ENCODE measurements at places on chromosomes 12 and 14.

DNA sequence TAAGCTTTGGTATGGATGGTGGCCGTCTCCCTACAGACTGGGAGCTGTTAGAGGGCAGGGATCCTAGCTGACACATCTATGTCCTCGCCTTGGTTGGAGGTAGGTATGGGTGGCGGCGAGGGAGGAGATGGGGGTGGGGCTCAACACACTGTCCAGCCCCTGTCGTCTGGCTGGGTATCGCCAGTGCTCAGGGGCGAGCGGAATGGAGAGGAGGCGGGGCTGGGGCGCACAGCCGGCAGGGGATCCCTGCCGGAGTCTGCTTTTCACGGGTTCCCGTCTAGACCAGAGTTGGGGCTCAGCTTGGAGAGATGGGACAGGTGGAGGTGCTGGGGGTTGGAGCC is 16.1 kb downstream of the TAMALIN start:
- DNase-seq: no peak

DNA sequence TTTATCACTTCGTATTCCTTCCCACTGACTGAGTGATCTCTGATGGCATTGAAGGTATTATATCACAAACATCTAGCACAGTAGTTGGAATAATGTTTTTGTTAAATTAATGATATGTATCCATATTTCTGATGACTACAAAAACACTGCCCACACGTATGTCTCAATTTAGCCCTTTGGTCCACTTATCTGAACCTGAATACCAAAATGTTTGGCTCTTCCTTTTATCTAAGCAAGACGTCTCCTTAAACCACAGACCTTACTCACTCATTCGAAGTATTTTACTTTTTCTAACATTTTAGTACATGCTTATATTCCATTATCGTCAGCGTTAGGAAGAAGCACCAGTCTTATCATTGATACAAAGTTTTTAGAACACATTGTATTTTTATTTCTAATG is 126.4 kb downstream of the PIK3C2G start:
- no peak for DNase-seq

GRCh38 chr14:99880651-99881420 is 87.6 kb downstream of the EML1 start:
- no peak for DNase-seq

DNA sequence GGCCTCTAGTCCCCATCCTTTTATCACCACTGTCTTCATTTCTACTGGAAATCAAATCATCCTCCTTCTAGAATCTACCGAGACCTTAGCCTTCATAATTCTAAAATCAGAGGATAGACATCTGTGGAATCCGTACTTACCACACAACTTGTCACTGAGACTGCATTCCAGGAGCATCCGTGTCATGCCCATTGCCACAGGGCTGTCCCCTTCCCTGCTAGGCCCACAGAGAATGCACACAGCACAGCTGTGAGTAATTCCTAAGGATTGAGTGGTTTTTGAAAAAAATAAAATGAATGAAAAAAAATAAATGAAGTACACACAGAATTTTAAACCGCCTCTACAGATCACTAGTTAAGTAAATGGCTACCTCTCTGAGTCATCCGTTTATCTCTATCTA is 21.0 kb upstream of the MAGOHB start:
- DNase-seq: no peak

- DNase-seq: no peak
These were observed 73.5 kb downstream of the RIN3 start for GRCh38 chr14:92586963-92587699.

GRCh38 chr14:104437703-104438102 is 141.9 kb upstream of the C14orf180 start:
- DNase-seq: no peak

DNA sequence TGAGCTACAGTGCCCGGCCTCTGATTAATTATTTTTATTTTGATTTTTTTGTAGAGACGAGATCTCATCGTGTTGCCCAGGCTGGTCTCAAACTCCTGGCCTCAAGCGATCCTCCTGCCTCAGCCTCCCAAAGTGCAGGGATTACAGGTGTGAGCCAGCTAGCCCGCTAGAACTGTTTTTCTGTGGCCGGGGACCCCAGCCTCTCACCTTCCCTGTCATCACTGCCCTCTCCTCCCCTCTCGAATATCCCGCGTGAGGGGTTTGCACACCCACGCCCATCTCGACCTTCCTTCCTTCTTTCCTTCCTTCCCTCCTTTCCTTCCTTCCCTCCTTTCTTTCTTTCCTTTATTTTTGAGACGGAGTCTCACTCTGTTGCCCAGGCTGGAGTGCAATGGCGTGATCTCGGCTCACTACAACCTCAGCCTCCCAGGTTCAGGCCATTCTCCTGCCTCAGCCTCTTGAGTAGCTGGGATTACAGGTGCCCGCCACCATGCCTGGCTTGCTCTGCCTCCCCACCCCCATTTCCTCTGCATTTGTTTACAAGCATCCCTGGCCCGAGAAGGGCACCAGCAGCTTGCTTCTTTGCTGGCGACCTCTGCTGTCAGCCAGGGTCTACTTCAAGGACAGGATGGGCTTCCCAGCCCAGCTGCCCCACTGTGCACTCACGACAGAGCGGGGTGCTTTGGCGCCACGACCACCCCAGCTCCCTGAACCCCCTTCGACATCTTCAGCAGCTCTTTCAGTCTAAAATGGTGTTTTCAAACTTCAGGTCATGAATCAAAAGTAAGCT is 4.3 kb upstream of the TRAF3 start:
- DNase-seq: no peak

DNA sequence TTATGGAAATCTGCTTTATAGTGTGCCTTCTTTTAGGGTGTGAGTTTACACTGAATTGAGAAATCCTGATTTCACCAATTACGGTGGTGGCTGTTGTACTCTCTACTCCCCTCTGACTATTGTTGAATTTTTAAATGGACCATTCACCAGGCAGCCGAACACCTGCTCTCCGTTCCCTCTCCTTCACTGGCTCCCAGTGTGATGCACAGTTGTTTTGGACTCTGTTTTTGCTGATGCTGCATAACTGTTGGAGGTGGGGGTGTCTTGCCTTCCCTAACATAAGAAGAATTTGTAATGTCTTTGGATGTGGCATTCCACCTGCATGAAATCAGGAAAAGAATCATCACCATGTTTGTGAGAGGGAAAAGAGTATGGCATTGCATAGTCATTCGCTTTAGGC is 341.2 kb downstream of the SNAPC1 start:
- DNase-seq: no peak

DNA sequence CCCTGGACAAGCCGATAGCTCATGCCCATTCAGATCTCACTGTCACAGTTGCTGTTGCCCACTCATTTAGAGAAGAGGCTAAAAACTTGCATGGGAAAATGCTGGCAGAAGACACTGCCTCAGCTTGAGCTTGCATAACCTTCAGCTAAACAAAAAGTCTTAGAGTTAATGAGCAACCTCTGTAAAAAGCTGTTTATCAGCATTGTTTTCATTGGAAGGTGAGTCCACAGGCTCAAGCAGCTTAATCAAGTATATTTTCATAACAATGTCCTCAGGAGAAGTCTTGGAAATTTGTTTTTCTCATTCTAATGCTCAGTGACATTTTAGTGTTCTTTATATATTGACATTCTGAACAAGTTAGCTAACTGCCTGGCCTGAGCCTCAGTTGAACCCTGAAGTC is 872.9 kb downstream of the TMTC2 start:
- no peak for DNase-seq

GRCh38 chr12:26647088-26647487 is 185.9 kb downstream of the ITPR2 start:
- DNase-seq: no peak

DNA sequence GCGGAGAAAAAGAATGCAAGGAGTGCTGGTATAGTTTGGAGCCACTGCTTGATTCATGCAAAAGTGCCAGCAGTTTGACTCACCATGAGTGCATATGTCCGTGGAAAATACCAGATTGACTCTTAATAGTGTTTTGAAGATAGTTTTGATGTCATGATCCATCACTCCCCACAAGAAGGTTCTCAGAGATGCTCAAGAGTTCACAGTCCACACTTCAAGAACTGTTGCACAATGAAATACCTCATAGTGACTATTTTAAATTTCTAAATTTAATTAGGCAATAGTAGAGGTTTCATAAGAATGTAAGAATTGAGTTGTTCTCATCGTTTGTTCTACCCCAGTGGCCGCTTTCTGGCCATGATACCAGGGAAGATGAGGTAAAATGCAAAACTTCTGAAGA is 286.6 kb upstream of the RGS6 start:
- no peak for DNase-seq

DNA sequence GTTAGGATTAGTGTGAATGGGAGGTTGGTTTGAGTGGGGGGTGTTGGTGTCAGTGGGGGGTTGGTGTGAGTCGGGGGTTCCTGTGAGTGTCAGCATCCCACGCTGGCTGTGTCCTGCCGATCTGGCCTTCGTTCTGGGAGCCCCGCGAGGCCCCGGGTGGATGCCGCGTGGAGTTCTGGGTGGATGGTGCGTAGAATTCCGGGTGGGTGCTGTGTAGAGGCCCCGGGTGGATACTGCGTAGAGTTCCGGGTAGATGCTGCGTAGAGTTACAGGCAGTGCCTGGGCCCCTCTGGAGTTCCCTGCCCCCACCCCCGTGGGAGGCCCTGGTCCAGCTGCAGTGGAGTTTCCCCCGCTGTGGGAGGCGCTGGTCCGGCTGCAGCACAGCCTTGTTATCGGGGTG is 8.7 kb downstream of the NOC4L start:
- no peak for DNase-seq
